ENCODE measurements at places on chromosomes 1 and 21.

DNA sequence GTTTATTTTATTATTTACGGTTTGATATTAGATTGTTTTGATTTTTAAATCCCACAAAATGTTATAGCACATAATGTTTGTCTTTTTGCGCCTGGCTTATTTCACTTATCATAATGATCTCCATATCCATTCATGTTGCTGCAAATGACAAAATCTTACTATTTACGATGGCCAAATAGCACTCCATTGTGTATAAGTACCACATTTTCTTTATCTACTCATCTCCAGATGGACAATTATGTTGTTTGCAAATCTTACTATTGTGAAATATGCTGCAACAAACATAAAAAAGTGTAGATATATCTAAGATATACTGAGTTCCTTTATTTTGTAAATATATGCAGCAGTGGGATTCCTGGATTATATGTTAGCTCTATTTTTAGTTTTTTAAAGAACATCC is 1568.3 kb downstream of the AMY1C start:
- DNase-seq: no peak

GRCh38 chr1:186828611-186829454 is at the start of gene PLA2G4A:
Gene PLA2G4A (plus strand): TSS chr1:186828949. CDS start chr1:186854355, 25,406 bp downstream.
- DNase-seq: no peak

GRCh38 chr1:4657960-4658541 is 3.6 kb downstream of the AJAP1 start:
- DNase-seq: no peak

GRCh38 chr1:14794136-14794768 is 195.8 kb downstream of the KAZN start:
- no peak for DNase-seq

- DNase-seq: peak; percentile 9
These were observed at the start of gene C2CD2 for GRCh38 chr21:41953831-41954653. Gene C2CD2 (minus strand): TSS chr21:41954018. CDS start chr21:41953648, 370 bp downstream.

GRCh38 chr1:165006831-165007230 is 349.7 kb downstream of the LMX1A start:
- DNase-seq: no peak

- DNase-seq: no peak
These were observed 24.6 kb downstream of the WNT3A start for GRCh38 chr1:228031276-228031995.

DNA sequence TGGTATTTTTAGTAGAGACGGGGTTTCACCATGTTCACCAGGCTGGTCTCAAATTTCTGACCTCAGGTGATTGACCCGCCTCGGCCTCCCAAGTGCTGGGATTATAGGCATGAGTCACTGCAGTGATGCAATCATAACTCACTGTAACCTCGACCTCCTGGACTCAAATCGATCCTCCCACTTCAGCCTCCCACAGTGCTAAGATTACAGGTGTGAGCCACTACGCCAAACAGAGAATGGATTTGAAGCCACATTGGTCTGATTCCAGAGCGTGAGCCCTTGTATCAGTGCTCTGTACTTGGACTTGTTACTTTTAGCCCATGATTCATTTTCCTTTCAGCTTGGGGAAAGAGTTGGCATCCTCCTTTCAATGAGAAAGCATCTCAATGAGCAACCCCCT is 14.9 kb upstream of the ZNF683 start:
- no peak for DNase-seq

DNA sequence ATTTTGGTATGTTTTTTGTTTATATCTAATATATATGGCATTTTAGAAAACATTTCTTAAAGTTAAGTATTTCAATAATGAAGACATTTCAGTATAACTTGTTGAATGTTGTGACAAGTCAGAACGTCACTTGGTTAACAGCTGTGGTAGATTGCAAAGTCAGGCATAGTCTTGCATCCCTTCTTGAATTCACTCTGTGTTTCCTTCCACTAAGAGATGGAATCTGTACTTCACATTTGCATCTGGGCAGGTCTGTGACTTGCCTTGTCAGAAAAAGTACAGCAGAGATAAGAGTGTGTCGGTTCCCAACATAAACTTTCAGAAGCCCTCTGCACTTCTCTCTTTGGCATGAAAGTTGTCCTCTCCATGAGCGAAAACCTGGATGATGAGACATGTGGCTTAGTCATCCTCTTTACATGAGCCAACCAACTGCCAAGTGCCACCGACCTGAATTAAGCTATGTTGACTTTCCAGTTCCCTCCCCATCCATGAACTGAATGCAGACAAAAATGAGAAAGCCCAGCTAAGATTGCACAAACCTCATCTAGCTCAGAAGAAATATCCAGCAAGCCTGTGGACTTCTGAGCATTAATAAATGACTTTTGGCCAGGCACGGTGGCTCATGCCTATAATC is 1730.2 kb downstream of the MRPL39 start:
- DNase-seq: no peak

DNA sequence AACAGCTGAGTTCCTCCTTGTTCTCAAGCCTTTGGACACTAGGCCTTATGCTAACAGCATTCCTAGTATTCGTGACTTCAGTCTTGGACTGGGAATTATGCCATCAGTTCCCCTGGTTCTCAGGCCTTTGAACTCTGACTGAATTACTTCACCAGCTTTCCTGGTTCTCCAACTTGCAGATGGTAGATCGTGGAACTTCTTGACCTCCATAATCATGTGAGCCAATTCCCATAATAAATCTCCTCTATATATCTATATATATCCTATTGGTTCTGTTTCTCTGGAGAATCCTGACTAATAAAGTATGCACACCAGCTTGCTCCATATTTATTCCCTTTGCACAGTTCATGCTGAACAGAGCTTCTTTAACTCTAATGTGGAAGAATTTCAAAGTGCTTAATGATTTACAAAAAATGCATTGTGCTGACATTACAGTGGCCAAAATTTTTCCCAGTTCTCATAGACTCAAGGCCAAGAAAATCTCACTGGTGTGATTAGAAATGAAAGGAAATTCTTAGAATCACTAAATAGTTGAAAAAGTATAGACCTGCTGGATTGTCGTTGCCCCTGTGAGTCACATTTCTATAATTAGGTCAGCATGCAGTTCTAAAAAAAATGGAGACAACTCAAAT is 462.9 kb upstream of the ADAMTS5 start:
- DNase-seq: no peak

- peak; percentile 11 for DNase-seq
These were observed 46.0 kb downstream of the GRHL3 start for GRCh38 chr1:24364975-24365678.

DNA sequence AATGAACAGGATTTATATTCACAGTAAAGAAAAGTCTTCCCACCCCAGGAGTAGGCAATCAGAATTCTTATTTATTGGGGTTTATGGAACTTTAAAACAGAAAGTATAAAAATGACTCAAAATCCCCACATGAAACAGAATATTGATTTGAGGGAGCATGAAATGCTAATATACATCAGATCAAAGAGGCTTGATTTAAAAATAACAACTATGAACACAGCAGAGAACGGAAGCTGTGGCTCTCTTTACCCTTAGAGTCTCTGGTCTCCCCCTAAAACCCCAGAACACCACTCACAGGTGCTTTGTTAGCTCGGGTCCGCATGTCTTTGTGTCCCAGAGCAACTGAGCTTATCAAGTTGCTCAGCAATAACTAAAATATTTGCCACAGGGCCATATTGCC is 31.2 kb upstream of the FASLG start:
- no peak for DNase-seq

DNA sequence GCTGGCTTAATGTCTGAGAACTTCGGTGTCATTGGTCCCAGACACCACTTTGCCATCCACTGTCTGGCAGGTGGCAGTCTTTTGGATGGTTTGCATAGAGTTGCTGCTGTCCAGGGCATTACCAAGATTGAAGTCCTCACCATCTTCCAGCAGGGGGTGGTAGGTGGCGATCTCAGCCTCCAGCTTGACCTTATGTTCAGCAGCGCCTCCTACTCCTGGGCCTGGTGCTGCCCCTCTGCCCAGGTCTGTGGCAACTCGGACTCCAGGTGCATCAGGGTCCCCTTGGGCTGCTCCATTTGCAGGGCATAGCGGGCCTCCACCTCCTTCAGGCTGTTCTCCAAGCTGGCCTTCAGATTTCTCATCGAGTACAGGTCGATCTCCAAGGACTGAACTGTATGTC is 573.3 kb upstream of the NCAM2 start:
- DNase-seq: no peak

- DNase-seq: peak; percentile 14
These were observed 691 bp upstream of the GBP5 start for GRCh38 chr1:89273324-89273778.

DNA sequence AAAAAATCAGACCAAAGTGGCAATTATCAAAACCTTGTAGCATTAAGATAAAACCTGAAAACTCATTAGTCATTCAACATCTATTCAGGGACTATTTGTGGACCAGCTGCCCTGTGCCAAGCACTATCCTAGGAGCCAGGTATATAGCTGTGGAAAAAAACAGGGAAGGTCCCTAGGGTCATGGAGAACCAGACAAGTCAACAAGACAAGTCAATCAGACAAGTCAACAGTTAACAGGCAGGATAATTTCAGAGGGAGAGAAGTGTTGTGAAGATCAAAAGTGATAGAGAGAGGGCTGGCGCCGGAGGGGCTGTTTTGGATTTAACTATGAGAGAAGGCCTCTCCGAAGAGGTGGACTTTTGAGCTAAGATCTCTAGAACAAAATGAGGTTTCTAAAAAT is 3.3 kb upstream of the ATP1A4 start:
- no peak for DNase-seq

GRCh38 chr1:92859400-92860039 is 27.7 kb downstream of the RPL5 start:
- DNase-seq: no peak

DNA sequence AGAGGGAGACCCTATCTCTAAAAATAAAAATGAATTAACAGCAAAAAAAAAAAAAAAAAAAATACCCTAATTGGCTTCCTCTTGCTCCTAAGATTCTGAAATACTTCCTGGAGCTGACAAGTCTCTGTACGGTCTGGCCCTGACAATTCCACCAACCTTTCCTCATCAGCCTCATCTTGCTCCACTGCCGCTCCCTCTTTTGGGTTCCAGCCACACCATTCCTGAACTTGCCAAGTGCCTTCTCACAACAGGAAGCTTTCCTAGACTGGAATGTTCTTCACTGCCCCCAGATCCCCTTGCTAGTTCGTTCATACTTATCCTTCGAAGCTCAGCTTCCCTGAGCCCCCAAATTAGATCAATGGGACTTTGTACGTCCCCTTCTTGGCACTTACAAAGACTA is 37.0 kb downstream of the AKNAD1 start:
- no peak for DNase-seq

DNA sequence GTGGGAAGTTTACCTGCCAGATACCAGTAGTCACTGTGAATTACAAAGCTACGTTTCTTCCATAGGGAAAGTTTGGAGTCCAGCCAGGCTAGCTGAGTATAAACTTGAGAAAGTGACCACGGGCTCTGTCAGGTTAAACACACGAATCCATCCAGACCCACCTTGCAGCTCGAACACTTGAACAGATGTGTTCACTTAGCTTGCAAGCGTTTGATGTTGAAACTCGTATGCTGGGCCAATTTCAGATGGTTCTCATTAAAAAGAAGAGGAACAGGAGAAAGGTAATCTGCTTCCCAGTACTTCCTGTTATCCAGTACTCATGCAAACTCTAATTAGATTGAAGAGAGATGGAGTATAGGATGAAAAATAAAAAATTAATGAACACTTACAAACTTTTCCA is 636.4 kb downstream of the SMYD3 start:
- DNase-seq: no peak

Measured in activated naive CD4-positive, alpha-beta T cell treated with Interleukin-2 at 50 U/mL for 16 hours (primary cell).